Neural progenitor cell (in vitro differentiated cells): ENCODE measurements at places on chromosomes 2 and 18. TPM values are rescaled to one million over a fixed set of nuclear protein-coding genes. Genes with fewer than 3 reads are reported as not detected.

DNA sequence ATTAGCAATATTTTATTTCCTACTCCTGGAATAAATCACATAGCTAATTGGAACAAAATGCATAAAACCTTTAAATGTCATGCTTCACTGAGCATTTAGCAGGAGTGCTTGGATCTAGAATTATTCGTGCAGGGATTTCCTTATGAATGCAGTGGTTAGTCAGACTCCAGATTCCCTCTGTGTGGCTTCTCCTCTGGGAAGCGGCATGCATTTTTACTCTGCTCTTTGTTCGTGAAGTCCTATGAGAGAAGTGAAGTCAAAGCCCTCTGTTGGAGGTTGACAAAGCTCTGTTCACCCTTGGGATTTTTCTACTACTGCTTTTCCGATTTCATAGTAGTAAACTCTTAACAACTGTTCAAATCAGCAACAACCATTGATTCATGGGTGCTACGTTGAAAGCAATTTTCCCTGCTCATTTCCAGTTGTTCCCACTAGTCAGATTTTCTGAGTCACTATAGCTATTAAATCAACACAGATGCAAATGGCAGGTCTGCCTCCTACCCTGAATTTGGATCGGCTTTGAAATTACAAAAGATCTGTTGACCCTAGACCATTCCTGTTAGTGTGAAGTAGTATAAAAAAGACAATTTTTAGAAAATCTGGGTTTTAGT is 461.7 kb downstream of the STK39 start:
- DNase-seq, result peak; percentile 19

DNA sequence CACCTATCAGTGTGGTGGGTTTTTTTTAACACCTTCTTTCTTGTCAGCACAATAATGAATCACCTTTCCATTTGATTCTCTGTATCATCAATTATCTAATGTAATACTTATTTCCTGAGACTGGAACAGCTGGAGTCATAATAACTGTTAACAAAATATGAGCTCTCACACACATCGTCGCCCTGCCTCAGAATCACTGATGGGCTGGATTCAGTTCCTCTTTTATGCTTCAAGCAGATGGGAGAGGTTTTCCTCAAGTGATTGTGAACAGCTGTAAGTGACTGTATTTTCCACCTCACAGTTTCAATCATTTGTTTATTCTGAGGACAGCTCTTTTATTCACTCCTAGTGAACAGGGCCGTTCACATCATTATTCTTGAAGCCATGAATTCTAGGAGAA is 330.2 kb downstream of the DSC3 start:
- no peak for DNase-seq

DNA sequence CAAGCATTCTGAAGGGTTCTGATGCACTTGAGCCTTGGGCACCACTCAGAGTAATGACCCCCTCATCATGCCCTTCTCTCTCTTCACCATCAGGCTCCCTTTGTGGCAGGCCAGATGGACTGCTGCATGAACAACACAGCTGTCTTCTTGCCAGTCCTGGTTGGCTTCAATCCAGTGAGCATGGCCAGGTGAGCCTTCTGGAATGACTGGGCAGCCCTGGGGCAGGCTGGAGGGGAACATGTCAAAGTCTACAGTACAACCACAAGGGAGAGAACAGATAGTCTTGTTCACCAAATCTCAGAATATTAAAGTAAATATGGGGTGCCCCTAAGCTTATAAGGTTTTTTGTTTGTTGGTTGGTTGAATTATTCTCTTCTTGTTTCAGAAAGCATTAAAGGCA is 4.4 kb downstream of the GCKR start:
- no peak for DNase-seq

DNA sequence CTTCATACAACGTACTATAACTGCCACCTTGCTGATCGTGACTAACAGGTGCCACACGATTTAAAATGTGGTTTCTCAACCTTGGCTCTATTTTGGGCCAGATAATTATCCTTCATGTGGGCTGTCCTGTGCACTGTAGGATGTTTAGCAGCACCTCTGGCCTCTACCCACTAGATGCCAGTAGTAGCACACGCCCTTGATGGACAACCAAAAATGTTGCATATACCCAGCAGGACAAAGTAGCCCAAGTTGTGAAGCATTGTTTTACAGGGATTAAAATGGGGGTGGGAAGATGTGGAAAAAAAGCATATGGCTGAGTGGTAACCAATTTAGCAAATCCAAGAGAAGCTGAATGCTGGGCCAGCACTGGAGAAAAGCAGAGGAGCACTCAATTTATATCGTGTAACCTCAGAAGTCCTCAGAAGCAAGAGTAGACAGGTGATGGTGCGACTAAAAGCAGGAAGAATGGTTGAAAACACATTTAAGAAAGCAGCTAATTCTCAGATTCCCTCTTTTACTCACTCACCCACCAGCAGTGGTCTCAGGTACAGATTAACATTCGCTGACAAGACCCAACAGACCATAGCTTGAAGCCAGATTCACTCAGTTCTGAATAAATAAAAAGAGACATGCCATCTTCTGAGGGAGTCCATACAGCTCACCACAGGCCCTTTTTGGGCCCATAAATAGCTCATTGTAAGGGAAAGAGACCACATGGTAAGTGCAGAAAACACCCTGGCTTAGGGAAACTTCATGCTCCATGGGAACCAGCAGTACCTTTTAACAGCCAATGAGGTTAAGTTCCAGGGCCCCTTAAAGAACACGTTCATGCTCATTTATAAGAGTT is 50.6 kb downstream of the RAPH1 start:
- peak; percentile 50 for DNase-seq

DNA sequence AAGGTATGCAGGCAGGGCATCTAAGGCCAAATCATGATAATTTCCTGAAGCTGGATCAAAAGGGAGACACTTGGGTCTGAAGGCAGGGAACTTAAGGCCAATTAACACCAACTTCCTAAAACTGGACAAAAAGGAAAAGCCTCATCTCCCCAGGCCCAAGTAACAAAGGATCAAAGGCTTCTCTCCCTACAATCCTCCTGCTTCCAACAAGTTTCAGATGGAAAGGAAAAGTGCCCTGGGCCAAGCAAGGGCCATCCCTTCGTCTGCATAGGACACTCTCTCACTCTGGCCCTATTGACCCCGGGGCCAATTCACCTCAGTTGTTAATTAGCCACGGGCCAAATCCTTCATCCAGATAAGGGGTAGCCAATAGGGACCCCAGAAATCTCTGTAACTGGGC is 1335.8 kb upstream of the CDH2 start:
- DNase-seq, result no peak

The DAW1 gene
- total RNA-seq, result not detected in 2 replicates

GRCh38 chr18:32339045-32339444 is 131.6 kb downstream of the GAREM1 start:
- DNase-seq, result no peak

The SOWAHC gene
- 5.7 and 7.2 TPM in 2 replicates for total RNA-seq

The ERCC3 gene
- 68.9 and 71.5 TPM in 2 replicates for total RNA-seq

The UGT1A8 gene
- not detected in 2 replicates for total RNA-seq

DNA sequence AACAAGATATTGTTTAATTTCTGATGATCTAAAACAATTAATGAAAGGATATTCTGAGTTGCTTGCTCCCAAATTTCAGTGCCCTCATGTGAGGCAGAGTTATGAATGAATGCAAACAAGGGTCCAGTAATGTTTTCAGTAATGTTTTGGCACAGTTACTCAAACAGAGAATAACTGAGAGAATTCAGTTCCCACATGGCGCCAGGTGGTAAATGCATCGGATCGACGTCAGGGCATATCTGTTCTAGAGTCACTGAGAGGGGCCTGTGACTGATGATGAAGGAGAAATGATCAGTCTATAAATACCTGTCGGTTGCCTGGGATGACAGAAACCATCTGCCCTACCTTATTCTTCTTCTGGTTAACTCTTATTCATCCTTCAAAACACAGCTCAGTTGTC is 81.4 kb downstream of the KCNS3 start:
- no peak for DNase-seq

DNA sequence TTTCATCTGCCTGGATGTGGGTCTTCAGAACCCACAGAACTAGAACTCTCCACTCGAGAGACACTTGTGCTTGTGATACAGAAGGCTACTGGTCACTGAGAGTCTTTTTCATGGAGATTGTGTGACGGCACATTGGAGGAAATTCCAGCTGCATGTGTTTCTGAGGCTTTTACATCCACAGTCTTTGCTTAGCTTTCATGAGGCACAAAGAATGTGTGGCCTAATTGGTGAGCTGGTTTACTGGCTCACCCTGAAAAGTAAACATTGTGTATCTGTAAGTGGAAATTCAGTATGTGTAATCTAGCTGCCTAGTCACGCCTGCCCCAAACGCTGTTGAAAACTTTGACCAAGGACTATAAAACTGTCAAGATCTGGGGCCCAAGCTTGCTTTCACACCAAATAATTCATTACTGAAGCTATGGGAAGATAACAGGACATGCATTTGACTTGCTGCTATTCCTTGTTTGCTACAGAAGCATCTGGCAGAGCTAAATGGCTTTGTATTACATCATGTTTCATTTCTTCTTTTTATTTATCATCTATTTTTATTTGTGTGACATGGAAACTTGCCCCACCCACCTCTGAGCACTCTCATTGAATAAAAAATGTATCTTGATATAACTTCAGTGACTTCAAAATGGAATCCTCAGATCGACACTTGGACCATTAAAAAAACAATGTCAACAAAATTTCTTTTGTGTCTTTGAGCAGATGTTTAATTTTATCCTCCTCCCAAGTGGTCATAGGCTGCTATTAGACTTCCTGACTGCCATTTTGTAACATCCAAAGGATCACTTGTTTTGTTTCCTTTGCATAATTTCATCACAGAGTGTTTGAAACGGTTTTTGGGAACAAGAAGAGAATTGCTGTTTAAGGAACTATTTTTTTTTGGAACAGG is 80.2 kb downstream of the EFEMP1 start:
- DNase-seq, result no peak

DNA sequence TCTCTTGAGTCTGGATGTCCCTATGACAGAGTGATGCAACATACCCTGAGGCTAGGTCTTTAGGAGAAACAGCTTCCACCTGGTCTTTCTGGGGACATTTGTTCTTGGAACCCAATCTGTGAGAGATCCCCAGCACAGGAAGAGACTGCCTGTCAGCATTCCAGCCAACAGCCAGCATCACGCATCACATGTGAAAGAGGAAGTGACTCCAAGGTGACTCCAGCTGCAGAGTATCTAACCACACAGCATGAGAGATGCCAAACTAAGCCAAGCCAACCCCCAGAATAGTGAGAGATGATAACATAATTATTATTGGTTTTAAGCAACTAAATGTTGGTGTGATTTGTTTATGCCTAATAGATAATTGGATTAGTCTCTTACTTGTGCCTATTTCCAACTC is 35.7 kb downstream of the C18orf63 start:
- DNase-seq, result no peak

The SERPINB2 gene
- total RNA-seq, result not detected in 2 replicates

GRCh38 chr2:241173557-241173956 is 14.9 kb upstream of the ANO7 start:
- no peak for DNase-seq

GRCh38 chr2:200065477-200065876 is 110.1 kb downstream of the MAIP1 start:
- no peak for DNase-seq

GRCh38 chr2:98170076-98170475 is 83.1 kb downstream of the VWA3B start:
- no peak for DNase-seq
